ENCODE measurements at places on chromosomes 11 and 22. TPM values are rescaled to one million over a fixed set of nuclear protein-coding genes. Genes with fewer than 3 reads are reported as not detected.

- DNase-seq, result no peak
These were observed 403.4 kb upstream of the B3GAT1 start for GRCh38 chr11:134815404-134815803.

GRCh38 chr22:45781459-45781858, 109.8 kb downstream of the ATXN10 start:
- DNase-seq, result no peak

DNA sequence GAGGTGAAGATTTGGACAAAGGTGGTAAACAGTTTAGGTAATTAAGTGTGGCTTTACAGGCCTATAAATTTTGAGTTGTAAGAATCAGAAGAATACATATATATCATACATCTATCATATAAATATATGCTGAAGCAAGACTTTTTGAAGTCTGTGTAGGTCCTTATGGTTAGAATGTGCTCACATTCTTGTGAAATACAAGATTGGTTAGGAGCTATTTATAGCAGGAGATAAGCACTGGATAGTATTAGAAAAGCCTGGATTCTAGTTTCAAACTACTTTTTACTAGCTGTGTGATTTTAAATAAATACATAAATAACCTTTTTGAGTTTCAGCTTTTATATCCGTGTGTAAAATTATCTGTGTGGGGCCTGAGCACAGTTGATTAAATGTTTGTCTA, 42.3 kb downstream of the ANKRD42 start:
- DNase-seq, result no peak

- peak; percentile 11 for DNase-seq
These were observed 141.6 kb downstream of the CRYBB2 start for GRCh38 chr22:25360891-25361645.

GRCh38 chr22:48356731-48357130, 1470.9 kb downstream of the BRD1 start:
- no peak for DNase-seq

DNA sequence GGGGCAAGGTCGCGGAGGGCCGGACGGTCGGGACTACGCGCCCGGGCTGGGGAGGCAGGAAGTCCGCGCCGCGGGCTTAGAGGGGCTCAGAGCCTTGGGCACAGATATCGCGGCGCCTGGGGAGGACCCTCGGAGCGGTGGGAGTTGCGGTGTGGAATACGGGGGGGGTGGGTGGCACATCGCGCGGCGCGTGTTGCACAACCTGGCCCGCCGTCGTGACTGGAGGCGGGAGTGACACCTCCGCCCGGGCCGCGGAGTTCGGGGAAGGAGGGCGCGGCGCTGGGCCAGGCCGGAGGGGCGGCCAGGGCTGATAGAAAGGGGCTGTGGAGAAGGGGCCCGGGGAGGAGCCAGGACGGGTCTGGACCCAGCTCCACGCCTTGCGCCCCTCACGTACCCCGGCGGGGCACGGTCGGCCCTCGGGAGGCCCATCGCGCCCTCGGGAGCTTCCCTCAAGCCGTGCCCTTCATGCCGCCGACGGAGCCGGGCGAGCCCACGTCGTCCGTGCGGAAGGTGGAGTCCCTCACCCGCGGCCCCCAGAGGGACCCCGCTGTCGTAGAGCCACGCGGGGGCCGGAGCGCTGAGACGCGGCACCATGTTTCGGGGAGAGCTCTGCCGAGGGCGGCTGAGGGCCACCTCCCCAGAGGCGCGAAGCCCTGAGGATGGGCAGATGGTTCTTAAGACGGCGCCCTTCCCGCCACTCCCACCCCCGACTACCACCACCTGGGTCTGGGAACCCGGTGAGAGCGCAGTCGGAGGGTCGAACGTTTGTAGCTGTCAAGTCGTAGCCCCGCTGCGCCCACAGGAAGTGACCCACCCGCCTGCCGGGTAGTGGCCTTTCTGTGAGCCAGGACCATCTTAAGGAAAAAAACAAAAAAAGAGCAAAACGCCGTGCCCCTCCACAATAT, 729 bp downstream of the IL17RA start:
- peak; percentile 38 for DNase-seq

Gene PARVA
- total RNA-seq, result 15.0 TPM

Gene MS4A12
- not detected for total RNA-seq

Gene RPS25
- total RNA-seq, result 673 TPM

DNA sequence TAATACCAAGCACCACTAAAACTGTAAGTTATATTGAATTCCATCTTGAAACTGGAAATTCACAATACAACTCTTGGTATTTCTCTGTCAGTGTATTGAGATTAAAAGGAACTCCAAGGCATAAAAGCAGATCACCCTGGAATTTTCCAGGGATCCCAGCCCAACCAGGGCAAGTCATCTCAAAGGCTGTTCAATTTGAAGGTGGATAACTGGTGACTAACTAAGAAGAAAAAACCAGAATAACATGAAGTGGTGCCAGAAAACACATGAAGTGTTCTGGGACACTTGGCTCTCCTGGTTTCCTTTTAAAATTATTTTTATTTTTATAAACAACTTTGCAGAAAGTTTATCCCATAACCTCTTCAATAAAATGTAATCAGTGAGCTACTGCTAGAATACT, 7.8 kb upstream of the BMAL1 start:
- no peak for DNase-seq

DNA sequence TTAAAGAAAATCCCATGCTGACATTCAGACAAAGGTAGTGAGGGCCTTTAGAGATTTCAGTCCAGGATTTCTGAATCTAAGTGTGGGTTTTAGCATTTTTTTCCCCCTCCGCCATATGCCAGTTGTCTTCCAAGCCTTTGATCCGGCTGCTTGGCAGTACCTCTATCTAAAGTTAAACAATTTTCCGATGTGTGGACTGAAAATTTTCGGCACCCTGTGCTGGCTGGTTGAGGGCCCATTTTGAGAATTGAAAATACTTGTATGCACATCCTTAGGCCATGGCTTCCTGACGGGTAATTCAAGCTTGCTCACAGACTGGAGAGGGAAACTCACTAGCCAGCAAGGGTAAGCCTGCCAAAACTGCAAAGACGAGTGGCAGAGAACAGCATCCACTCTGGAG, 131.9 kb upstream of the NARS2 start:
- no peak for DNase-seq

Gene PHOX2A
- 12.0 TPM for total RNA-seq

GRCh38 chr22:34972191-34972897, 93.6 kb upstream of the ISX start:
- no peak for DNase-seq

DNA sequence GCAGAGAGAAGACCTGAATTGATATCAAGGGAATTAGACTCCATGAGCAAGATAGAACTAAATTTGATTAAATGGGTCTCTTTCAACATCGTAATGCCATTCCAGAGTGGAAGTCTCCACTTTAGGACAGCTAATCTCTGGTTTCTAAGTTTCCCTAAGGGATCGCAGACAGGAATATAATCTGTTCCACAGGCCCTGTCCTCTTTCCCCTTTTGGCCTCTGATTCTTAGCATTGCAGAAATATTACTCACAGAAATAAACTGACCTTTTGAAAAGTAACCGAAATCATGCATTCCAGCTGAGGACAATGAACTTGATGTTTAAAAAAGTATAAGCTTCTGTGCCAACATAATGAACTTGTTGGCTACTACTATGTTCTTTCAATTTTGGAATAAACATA, 227.8 kb downstream of the ETS1 start:
- no peak for DNase-seq

DNA sequence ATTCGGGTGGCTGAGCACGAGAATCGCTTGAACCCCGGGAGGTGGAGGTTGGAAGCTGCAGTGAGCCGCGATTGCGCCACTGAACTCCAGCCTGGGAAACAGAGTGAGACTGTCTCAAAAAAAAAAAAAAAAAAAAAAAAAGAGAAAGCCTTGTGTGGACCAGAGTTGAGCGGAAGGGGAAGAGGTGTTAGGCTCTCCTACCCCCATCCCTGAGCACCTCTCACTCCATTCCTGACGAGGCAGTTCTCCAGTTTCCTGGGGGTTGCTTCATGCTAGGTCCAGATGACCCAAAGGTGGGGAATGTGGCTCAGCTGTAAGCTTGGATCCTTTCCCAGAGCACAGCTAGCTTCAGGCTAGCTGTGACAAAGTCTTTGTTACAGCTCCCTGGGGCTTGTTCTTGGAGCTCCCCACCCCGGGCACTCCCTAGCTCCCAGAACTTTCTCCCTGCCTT, 8.8 kb upstream of the DNAL4 start:
- no peak for DNase-seq

Gene CATSPER1
- total RNA-seq, result not detected

DNA sequence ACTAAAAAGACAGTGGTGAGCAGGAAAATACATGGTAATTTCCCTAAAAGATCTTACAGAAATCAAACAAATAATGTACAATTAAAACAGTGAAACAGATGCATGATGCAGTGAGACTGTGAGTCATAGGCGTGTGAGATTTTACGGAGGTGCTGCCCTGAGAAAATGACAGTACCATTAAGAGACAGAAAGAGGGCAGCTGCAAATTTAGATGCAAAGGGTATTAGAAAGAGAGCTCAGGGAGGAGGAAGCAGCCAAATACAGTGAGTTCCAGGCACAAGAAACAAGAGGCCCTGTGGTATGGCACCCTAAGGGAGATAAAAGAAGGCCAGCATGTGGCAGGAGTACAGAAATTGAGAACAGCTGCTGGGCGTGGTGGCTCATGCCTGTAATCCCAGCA, 88.5 kb upstream of the FIBIN start:
- no peak for DNase-seq

Gene MYRF
- total RNA-seq, result 0.29 TPM

DNA sequence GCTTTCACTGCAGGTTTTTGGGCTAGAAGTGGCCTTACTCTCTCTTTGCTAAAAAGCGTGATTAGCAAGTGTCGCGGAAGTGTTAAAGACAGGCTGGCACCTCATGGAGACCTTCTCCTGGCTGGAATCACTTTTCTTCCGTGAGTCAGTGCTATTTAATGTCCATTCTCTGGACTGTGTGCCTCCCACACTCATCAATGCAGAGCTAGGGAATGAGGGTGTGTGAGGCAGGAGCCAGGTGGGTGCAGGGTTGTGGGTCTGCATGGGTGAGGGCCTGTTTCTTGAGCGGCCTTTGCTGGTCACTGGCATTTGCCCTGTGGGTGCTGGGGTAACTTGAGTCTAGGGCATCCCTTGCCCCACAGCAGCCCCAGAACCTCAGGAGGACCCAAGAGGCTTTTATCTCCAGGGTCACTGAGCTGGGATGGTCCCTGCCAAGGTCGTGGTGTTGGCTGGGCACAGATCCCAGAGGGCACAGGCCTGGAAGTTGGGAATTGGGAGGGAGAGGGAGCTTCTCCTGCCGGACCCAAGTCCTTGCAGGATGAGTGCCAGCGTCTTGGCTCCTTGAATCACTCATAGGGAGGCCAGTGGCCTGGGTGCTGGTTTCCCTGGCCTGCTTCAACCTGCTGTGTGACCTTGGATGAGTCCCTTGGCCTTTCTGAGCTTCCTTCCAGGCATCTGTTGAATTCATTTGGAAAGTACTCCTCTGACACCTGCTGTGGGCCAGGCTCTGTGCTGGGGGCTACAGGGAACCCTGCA, 30.0 kb downstream of the KIAA1671 start:
- no peak for DNase-seq

- no peak for DNase-seq
These were observed 37.7 kb upstream of the CCND1 start for GRCh38 chr11:69603111-69603836.

- no peak for DNase-seq
These were observed 216.1 kb upstream of the NTM start for GRCh38 chr11:131154351-131154750.

GRCh38 chr22:50473855-50474671, 772 bp downstream of the SBF1 start:
- peak; percentile 66 for DNase-seq

DNA sequence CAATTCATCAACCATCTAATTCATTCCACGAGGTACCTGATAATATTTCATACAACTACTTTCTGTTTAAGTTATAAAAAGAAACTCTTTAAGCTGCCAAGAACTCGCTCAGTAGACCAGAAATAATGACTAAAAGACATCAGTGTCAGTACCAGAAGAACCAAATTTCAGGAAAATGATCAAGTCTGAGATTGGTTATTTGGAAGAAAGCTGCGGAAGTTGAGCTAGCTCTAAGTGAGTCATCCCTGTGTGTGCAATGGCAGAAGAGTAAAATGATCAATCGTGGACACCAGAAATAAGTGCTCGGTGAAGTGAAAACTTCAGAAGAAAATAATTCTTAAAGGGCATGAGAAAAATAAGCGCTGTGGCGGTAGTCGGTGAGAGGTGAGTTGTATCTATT, 933.2 kb upstream of the CHORDC1 start:
- no peak for DNase-seq

GRCh38 chr22:32733196-32733768, 68.2 kb upstream of the TIMP3 start:
- no peak for DNase-seq

GRCh38 chr22:17281440-17281841, 62.2 kb upstream of the ADA2 start:
- DNase-seq, result no peak

DNA sequence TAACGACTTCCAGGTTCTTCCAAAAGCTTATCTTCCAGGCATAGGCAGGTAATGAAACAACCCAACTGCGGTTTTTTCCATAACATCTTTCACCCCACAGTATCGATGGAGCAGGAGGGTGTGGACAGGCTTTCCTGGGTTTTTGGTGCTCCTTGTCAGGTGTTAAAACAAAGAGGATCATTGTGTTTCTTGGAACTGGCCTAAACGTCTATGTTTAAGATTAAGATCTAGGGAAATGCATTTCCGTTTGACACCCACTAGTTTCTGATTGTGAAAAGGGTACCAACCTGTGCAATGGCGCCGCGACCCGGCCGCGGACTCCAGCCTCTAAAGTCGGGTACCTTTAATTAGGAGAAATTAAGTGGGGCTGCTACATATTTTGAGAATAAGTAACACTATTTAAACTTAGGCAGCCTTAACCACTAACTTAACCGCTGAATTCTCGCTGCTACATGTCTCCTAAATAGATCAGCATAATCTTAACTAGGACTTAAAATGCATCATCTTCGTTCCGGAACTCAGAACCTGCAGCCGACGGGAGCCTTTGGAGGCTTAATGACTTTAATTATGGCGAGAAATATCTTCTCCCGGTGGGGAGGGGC, 31.5 kb downstream of the C22orf31 start:
- no peak for DNase-seq

DNA sequence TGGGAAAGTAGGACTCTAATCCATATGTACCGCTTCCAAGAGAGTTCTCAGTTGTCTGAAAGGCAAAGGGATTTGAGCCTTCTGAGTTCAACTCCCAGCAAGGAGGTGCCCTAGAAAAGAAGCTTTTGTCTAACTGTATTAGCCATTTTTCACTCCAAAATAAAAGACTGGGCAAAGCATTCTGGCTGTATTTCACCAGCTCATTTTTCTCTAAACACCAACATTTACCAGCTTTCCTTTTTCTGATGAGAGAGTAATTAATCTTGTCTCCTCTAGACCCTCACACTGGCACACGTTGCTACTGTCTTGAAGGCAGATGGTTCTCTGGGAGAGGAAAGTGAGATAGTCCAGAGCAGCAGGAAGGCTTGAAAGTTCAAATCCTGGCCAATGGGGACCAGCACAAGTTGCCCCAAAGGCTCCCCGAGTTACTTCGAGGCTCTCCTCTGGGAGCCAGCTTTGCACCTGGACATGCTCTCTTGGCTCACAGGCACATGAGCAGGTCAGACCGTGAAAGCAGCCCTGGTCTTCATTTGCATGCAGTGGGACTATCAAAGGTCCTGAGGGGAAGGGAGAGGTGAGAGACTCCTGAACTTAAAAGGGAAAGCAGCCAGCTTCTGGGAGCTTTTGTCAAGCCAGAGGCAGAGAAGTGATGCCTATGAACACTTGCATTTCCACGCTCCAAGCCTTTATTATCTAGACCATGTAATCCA, 100.0 kb downstream of the NTM start:
- DNase-seq, result no peak
